ENCODE measurements at places on chromosomes 7 and 10. TPM values are rescaled to one million over a fixed set of nuclear protein-coding genes. Genes with fewer than 3 reads are reported as not detected.

The SFTPA1 gene
- not detected for polyA plus RNA-seq

The FRMPD2 gene
- polyA plus RNA-seq: 13.3 TPM

The CPA2 gene
- 0.21 TPM for polyA plus RNA-seq

The PTCD1 gene
- polyA plus RNA-seq: 5.3 TPM

The IGF2BP3 gene
- 19.9 TPM for polyA plus RNA-seq

The COL28A1 gene
- polyA plus RNA-seq: 7.9 TPM

The HOXA5 gene
- polyA plus RNA-seq: 159 TPM

The CALHM2 gene
- 11.1 TPM for polyA plus RNA-seq

The UNCX gene
- polyA plus RNA-seq: 3.7 TPM

The SAMD8 gene
- polyA plus RNA-seq: 52.2 TPM

The ASB10 gene
- 0.12 TPM for polyA plus RNA-seq

The COPG2 gene
- 42.6 TPM for polyA plus RNA-seq

The FAM185A gene
- polyA plus RNA-seq: 11.6 TPM

The GATAD1 gene
- 39.8 TPM for polyA plus RNA-seq

The TMEM176A gene
- 17.1 TPM for polyA plus RNA-seq

All from spinal cord (tissue), 10 donors.